ENCODE measurements at places on chromosomes 1 and 21.

GRCh38 chr1:166133276-166133841 lies 33.4 kb downstream of the FAM78B start:
- no peak for DNase-seq

DNA sequence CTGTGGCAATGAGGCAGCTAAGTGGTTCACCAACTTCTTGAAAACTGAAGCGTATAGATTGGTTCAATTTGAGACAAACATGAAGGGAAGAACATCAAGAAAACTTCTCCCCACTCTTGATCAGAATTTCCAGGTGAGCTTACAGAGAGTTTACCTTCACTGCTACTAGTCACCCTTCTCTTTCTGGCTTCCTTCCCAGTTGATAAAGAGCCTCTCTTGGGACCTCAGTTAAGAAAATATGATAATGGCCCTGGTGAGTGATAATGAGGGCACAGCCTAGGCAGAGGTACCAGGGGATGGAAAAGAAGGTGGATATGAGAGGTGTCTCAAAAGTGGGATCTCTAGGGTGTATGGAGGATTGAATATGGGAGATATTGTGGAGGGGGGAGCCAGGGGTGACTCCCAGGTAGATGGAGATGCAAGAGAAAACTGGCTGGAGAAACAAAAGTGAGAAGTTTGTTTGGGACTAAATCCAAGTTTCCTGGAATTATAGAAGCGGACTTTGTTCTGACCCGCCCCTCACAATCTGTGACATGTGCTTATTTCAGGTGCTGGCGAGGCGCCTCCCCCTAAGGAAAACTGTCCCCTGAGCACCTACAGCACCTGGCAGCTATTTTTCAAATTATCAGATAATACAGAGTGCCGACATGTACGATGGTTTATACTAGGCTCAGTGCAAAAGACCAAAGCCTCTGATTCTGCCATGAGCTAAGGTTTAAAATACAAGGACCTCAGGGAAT lies 13.7 kb downstream of the MTARC2 start:
- no peak for DNase-seq

DNA sequence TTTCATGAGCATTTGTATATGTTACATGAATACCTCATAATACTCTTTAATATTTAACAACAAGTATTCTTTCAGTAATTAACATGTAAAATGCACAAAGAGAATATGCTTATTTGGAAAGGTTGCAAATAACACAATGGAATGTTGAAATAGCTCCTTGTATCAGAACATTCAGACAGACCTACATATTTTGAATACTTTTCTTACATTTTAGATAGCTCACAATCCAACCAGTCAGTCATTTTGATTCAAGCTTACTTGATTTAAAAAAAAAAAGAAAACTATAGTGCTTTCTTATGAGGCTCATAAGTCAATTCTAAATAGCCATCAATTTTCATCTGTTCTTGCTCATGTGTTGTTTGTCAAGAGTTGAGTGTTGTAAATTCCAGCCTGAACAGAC lies 518.8 kb downstream of the ADGRL2 start:
- no peak for DNase-seq

DNA sequence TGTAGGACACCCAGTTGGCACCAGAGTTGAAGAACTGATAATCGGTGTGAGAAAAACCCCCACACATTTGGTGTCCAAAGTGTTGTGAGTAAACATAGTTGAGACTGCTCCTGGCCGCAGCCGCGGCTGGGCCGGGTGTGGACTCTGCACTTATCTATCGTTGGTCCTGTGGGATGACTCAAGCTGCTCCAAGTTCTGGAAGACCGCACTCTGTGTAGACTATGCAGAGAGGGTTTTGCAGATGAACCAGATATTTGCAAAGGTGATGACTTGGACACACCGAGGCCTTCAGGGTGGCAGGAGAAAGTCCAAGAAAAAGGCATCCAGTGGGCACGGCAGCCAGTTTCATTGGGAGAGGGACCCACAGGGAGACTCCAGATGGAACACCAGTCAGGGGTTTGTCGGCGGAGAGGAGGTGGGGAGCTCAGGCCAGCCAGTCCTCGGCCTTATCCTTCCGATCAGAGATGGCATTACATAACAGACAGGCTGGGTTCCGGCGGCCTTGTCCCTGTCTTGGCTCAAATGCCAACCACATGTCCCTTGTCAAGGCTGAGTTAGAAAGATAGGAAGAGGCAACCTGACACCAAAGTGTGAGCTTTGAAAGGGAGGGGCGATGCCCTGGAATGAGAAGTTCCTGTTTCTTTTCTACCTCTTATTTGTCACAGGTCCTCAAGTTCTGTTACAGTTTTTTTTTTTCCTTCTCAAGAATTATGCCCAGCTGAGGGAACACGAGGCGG lies 21.1 kb downstream of the C2CD2 start:
- no peak for DNase-seq

DNA sequence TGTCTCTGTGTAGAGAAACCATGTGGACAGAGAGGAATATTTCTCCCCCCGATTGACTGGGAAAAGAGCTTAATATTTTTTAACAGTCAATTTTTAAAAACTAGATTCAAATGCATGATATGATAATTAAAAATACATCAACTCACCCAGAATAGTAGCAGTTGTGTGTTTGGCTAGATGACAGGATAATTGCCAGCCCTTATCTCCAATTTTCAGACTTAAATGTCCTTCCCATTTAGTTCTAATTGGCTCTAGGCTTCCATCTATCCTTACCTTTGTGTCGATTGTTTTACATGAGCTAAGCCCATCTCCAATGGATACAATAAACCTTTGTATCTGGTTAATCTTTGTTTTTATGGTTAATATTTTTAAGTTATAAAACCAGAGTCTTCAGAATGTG lies 23.9 kb upstream of the KIAA0040 start:
- DNase-seq: no peak

Measured in amniotic stem cell (primary cell).